ENCODE measurements at places on chromosomes 1 and 21.

DNA sequence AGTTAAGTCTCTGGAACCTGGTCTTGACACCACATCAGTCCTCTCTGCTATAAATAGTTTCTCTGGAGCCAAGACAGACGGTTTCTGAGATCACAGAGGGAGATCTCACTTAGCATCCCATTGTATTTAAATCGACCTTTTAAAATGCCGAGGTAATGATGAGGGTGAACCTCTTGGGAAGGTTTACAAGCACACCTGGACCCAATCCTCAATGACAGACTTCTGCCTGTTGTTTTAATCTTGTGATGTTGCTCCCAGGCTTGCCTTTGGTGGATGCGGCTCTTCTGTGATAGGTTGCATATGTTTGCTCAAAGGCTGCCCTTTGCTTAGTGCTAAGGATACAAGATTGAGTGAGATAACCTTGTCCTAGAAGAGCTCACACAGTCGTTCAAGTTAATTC, 104.6 kb upstream of the L1TD1 start:
- DNase-seq, result no peak

- DNase-seq, result no peak
Observed at GRCh38 chr1:245419989-245420388, 265.2 kb downstream of the KIF26B start.

- no peak for DNase-seq
Observed at GRCh38 chr1:203116091-203116820, 11.3 kb upstream of the ADORA1 start.

DNA sequence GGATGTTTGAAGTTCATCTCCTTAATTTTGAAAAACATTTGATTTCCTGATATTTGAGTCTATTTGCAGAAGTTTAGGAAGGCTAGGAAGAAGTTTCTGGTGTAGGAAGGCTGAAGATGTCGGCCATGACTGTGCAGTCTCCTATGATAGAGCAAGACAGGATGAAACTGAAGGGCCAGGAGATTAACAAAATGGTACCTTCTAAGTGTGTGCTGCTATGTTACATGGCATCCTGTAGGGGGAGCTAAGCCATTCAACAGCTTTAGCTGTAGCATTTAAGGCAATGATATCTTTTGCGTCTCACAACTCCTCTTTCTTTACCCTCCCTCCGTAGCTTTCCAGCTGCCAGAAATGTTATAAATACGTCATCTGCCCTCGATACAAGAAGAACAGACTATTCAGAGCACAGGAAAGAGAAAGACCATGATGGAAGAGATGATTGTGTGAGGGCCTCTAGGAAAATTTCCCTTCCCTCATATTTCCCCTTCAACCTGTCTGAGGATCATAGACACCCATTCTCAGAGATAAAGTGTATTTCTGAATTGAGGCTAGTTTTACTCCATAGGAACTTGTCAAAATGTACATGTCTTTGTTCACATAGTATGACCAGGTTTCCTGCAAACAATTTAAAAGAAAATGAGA, 61.1 kb downstream of the XCL1 start:
- no peak for DNase-seq

GRCh38 chr1:193494368-193494767, 308.0 kb upstream of the B3GALT2 start:
- no peak for DNase-seq

GRCh38 chr1:23422241-23422877, 2.2 kb downstream of the TCEA3 start:
- no peak for DNase-seq

Measured in stimulated activated CD4-positive, alpha-beta T cell treated with anti-CD3 and anti-CD28 coated beads, Interleukin-1b, Interleukin-23, amount 100 ng/mL, for 1 hour (primary cell).